Fibroblast of mammary gland (primary cell): ENCODE measurements at places on chromosomes 2 and 18.

GRCh38 chr2:159078443-159078842 is 110.0 kb downstream of the TANC1 start:
- no peak for DNase-seq

DNA sequence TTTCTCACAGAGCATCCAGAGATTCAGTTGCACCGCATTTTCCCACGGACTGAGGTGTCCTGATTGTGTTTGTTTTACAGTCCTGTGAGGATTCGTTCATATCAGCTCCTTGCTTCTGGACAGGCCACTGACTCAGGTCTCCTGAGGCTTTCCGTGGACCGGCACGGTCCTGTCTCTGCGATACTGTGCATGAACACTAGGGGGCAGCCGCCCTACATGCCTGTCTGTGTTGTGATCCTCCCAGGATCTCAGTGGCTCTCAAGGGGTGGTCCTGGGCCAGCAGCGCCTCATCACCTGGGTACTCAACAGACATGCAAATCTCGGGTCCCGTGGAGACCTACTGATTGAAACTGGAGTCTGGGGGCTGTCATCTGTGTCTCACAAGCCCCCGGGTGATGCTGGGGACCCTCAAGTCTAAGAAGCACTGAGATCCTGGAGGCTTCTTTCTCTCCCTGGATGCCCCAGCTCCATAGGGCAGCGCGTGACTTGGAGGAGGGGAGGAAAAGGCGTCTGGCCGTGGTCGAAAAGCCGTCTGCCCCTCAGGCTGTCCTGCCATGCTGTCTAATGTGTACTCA is 28.9 kb downstream of the IL1R2 start:
- peak; percentile 96 for DNase-seq

- no peak for DNase-seq
These were observed 164.6 kb downstream of the TMEM247 start for GRCh38 chr2:46643951-46644350.

- no peak for DNase-seq
These were observed 25.4 kb downstream of the ACTR3 start for GRCh38 chr2:113915082-113915819.

DNA sequence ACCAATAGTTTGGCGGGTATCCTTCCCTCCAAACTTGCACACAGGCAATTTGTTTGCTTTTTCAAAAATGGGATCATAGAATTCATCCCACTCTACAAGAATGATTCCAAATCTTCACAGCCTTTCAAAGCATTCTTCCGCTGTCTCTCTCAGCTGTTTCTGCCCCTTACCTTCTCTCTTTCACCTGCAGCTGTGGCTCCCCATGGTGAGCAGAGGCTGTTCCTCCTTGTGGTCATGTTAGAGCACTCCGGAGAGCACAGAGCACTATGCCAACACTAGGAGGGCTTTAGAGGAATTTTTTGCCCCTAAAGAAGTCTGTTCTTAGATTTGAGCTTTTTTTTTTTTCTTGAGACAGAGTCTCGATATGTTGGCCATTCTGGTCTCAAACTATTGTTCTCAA is 30.4 kb downstream of the MTHFD2 start:
- no peak for DNase-seq

GRCh38 chr18:70920840-70921374 is 632.1 kb downstream of the SOCS6 start:
- DNase-seq, result no peak

DNA sequence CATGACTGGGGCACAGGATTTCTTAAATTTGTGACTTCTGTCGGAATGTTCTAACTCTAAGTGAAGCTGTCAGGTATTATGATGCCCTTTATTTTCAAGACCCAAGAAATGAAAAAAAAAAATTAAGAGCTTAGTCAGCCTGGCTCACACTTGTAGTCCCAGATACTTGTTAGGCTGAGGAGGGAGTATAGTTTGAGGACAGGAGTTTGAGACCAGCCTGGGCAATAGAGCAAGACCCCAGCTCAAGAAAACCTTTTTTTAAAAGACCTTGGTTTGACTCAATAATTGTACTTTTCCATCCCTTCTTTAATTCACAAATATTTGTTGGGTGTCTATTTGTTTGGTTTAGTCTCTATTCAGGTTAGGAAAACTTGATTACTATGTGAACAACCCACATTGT is 310.0 kb downstream of the STK39 start:
- no peak for DNase-seq

DNA sequence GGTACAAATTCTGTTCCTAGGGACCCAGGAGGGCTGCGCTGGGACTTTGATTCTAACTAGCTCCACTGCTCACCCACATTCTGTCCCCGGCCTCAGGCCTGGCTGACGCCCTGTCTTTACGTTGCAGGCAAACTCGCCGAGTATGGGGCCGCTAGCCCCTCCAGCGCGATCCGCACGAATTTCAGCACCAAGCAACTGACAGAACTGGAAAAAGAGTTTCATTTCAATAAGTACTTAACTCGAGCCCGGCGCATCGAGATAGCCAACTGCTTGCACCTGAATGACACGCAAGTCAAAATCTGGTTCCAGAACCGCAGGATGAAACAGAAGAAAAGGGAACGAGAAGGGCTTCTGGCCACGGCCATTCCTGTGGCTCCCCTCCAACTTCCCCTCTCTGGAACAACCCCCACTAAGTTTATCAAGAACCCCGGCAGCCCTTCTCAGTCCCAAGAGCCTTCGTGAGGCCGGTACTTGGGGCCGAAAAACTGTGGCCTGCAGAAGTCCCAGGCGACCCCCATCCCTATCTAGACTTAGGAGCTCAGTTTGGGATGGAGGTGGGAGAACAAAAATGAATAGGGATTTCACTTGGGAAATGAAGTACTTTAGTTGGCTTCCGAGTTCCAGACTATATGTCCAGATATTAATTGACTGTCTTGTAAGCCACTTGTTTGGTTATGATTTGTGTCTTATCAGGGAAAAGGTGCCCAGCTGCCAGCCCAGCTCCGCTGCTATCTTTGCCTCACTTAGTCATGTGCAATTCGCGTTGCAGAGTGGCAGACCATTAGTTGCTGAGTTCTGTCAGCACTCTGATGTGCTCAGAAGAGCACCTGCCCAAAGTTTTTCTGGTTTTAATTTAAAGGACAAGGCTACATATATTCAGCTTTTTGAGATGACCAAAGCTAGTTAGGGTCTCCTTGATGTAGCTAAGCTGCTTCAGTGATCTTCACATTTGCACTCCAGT is 1.5 kb downstream of the HOXD1 start:
- no peak for DNase-seq

DNA sequence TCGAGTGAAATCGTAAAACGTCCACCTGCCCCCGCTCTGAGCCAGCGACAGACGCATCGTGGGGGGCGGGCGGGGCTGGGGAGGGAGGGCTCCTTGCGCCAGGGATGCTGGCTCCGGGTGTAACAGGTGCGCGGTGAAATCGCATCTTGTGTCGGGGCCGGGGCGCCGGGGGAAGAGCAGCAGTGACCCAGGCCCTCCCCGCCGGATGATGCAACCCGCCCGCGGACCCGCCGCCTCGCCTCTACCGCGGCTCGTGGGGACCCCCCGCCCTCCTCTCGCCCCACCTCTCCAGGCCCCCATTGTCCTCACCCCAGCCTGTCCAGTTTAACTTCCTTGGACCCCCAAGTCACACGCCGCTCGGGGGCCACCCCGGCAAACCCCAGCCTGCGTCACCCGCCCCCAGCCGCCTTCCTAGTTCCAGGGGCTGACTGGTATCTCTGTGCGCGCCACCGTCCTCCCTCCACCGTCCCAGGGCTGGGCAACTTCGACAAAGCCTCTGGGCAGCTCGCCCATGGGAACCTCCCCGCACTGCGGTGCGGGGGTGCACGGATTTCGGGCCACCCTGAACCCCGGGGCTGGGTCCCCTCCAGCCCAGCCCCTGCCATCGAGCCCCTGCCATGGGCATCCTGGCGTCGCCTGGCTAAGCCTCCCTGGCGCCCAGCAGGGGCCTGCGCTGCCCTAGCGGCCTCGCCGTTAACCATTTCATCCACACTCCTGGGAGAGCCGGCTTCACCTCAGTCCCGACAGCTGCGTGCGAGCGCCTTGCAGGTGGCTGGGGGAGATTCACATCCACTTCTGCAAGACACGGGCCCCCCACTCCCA is 799 bp upstream of the KIF1A start:
- no peak for DNase-seq

DNA sequence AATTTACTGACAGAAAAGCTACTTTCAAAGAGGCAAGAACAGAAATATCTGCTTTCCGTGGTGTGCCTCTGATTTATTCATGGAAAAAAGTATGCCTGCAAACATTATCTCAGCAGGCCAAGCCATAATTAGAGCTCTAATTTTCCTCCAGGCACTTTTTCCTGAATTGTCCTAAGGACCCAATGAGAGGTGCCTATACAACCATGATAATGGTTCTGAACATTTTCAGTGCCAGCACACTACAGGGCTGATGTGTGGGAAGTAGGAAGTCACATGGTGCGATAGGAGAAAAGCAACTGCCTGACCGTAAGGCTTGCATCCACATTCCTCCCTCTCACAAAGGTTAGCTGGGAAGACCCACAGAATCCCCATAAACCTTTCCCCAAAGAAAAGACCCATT is 45.9 kb upstream of the EGR4 start:
- no peak for DNase-seq

GRCh38 chr2:230861552-230862255 is 3.0 kb upstream of the ITM2C start:
- no peak for DNase-seq
